ENCODE measurements at places on chromosomes 5 and 9. TPM values are rescaled to one million over a fixed set of nuclear protein-coding genes. Genes with fewer than 3 reads are reported as not detected.

IL13 gene
- not detected for total RNA-seq

SLC2A6 gene
- 3.3 TPM for total RNA-seq

ARL14EPL gene
- total RNA-seq: 0.63 TPM

SELENOP gene
- total RNA-seq: 219 TPM

UNC13B gene
- total RNA-seq: 30.6 TPM

ZNF454 gene
- total RNA-seq: 5.6 TPM

DMRT3 gene
- 0.26 TPM for total RNA-seq

CBY3 gene
- not detected for total RNA-seq

Measured in aorta (tissue), 5 donors.